ENCODE measurements at places on chromosomes 4 and X. TPM values are rescaled to one million over a fixed set of nuclear protein-coding genes. Genes with fewer than 3 reads are reported as not detected.

GAGE12E gene
- total RNA-seq: not detected

RPA4 gene
- 1.4 TPM for total RNA-seq

GRCh38 chr4:109798866-109799265 lies 2.9 kb downstream of the CFI start:
- H3K36me3 ChIP-seq: no peaks in the 10 kb centered on the region
- no peak overlapping the region for H3K4me3 ChIP-seq
- DNase-seq: no peak
- H3K27ac ChIP-seq: no peak overlapping the region
- H3K4me1 ChIP-seq: no peaks in the 10 kb centered on the region
- H3K27me3 ChIP-seq: no peaks in the 10 kb centered on the region

DNA sequence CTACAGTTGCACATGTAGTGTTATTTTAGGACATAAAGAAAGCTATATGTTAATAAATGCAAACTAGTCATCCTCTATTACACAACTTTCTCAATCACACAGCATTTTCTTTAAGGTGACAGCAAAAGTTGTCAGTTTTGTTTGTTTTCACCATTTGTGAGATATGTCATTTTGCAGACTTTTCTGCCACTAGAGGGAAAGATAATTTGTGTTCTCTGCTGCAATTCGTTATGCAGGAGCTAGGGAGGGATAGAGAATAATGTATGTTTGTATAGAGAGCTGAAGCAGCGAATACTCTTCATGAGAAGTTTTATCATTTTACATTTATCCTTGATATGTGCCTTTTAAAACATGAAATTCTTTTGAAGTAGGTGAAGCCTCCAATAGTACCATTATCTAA lies 670.6 kb upstream of the ATOH1 start:
- DNase-seq: no peak
- no peak overlapping the region for H3K4me3 ChIP-seq
- H3K27ac ChIP-seq: no peak overlapping the region
- no peaks in the 10 kb centered on the region for H3K36me3 ChIP-seq
- no peaks in the 10 kb centered on the region for H3K4me1 ChIP-seq
- H3K27me3 ChIP-seq: no peaks in the 10 kb centered on the region

GRCh38 chr4:120085705-120086104 lies 19.1 kb upstream of the MAD2L1 start:
- no peak overlapping the region for H3K27ac ChIP-seq
- DNase-seq: no peak
- no peaks in the 10 kb centered on the region for H3K36me3 ChIP-seq
- no peaks in the 10 kb centered on the region for H3K4me1 ChIP-seq

- peaks cover 50% of the 10 kb centered on the region for H3K27me3 ChIP-seq
- H3K4me1 ChIP-seq: peaks cover 10% of the 10 kb centered on the region
- no peak overlapping the region for H3K27ac ChIP-seq
- no peak for DNase-seq
- H3K4me3 ChIP-seq: no peak overlapping the region
- H3K36me3 ChIP-seq: peaks cover 8% of the 10 kb centered on the region
These were observed 2.4 kb downstream of the PCDH7 start for GRCh38 chr4:30722359-30723200.

GABRG1 gene
- not detected for total RNA-seq

- no peak overlapping the region for H3K4me3 ChIP-seq
- H3K4me1 ChIP-seq: no peaks in the 10 kb centered on the region
- no peaks in the 10 kb centered on the region for H3K36me3 ChIP-seq
These were observed 35.3 kb downstream of the PNPLA4 start for GRCh38 chrX:7891928-7892327.

- no peak for DNase-seq
- H3K27me3 ChIP-seq: no peaks in the 10 kb centered on the region
- H3K36me3 ChIP-seq: no peaks in the 10 kb centered on the region
- H3K4me3 ChIP-seq: no peak overlapping the region
These were observed 280.0 kb upstream of the EMCN start for GRCh38 chr4:100797791-100798190.

FOXR2 gene
- not detected for total RNA-seq

DNA sequence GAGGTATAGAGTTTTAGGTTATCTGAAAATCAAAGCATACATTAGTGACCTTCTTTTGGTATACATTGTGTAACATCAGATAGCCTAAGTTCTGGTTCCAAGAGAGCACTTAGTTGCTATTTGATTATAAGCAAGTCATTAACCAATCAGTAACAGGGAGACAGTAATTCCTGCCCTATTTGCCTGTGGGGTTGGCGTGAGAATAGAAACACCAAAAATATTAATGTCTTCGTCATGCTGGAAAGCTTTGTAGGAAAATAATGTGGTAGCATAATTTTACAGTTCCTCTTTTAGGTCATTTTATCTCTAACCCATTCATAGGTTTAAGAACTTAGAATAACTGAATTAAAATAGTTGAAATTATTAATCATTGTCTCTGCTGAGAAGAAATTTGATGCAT lies 37.8 kb downstream of the NPNT start:
- H3K36me3 ChIP-seq: no peaks in the 10 kb centered on the region
- no peaks in the 10 kb centered on the region for H3K4me1 ChIP-seq
- peaks cover 13% of the 10 kb centered on the region for H3K27me3 ChIP-seq
- H3K4me3 ChIP-seq: no peak overlapping the region
- DNase-seq: no peak
- no peak overlapping the region for H3K27ac ChIP-seq

DNA sequence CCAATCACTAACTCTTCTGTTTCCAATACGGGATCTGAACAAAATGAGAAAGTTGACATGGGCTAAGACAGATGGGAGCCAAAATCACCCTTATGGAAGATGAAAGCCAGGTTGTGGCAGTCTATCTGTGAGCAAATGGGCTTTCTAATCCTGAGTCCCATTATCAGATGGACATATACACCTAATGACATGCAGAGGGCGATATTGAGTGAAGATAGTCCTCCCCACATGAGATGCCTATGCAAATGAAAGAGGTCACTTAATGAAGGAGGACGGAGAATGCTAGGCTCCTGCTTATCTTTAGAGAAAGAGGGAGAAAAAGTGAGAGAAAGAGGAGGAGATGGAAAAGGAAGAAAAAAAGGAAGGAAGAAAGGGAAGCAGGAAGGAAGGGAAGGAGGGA lies 547.5 kb downstream of the NLGN4X start:
- no peaks in the 10 kb centered on the region for H3K36me3 ChIP-seq
- H3K27me3 ChIP-seq: no peaks in the 10 kb centered on the region
- no peaks in the 10 kb centered on the region for H3K4me1 ChIP-seq
- no peak for DNase-seq
- H3K27ac ChIP-seq: no peak overlapping the region

DNA sequence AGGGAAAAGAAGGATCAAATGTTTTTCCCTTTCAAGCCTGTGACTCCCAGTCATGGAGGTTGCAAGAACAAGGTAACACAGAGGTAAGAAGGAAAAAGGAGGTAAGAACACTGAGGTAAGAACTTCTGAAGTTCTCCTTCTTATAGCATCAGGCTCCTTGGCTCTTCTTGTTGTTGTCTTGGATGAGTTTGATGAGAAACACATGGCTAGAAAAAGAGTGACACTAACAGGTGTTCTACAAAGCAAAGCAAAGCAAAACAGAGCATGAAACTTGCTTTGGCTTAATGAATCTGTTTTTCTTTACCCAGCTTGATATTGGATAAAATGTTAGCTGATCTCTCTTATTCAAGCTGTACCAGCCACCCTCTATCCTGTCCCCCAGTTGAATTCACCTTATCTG lies 231.2 kb upstream of the F9 start:
- no peak for DNase-seq
- H3K36me3 ChIP-seq: no peaks in the 10 kb centered on the region
- no peaks in the 10 kb centered on the region for H3K4me1 ChIP-seq
- no peak overlapping the region for H3K27ac ChIP-seq
- no peak overlapping the region for H3K4me3 ChIP-seq

Data from T-helper 17 cell (primary cell).